ENCODE measurements at places on chromosomes 12 and 14.

- DNase-seq = no peak
These were observed 41.3 kb upstream of the CMKLR1 start for GRCh38 chr12:108380382-108380781.

DNA sequence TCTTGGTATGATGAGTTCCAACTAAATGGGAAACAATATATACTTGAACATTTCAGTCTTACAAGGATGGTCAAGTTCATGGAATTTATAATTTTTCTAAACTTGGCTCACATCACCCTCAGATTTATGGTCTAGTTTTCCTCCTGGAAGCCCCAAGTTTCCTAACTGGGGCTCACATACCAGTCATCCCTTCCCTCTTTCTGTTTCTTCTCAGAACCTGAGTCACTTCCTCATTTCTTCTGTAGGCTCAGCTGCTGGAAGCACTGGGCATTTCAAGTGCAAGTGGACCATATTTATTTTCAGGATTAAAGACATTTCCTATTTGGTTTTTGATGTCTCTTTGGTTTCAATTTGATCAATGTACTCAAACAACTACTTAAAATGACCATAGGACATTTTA is 55.4 kb downstream of the GRIP1 start:
- peak; percentile 62 for DNase-seq

DNA sequence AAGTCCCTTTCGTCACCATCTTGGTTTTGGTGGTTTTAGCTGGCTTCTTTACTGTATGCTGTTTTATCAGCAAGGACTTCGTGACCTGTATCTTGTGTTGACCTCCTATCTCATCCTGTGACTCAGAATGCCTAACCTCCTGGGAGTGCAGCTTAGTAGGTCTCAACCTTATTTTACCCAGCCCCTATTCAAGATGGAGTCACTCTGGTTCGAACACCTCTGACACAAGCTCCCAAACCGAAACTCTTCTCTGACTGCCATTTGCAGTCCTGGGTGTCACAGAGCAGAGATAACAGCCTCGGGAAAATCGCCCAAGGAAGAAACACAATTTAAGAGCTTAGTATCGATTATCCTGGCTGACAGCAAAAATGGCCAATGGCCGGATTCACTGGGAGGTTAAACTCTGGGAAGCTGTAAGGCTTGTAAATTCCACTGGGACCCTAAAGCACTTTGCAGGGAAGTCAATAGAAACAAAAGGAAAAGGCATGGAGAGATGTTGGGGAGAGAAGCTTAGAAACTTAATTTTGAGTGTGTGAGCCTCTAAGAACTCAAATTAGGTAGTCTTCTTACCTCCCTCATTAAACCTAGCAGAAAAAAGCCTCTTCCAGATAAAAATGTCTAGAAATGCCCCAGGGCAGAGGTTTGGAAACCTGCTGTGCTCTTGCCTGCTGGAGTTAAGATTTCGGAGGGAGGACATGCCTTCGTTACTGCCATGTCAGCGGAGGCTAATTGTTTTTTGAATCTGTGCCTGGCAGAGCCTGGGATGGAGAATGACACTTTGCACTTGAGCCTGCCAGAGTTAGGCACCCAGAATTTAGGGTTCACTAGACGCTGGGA is 56.5 kb upstream of the RPH3A start:
- no peak for DNase-seq

DNA sequence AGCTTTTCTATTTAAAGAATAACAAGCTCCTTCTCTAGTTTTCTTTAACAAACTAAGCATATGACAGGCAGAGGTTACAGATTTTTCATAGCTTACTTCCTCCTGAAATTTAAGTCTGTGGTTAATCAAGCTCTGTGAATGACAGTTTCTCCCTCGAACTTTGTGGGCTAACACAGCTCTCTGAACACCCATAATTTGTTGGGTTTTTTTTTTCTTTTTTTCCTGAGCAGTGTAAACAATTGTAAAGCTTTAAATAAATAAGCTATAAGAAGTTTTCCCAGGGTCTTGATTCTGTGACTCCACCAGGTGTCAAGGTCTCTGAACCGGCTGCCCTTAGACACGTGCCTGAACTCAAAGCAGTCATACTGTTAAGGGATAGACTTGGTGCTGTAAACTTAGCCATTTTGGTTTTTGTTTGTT is 128.1 kb upstream of the AMIGO2 start:
- no peak for DNase-seq

DNA sequence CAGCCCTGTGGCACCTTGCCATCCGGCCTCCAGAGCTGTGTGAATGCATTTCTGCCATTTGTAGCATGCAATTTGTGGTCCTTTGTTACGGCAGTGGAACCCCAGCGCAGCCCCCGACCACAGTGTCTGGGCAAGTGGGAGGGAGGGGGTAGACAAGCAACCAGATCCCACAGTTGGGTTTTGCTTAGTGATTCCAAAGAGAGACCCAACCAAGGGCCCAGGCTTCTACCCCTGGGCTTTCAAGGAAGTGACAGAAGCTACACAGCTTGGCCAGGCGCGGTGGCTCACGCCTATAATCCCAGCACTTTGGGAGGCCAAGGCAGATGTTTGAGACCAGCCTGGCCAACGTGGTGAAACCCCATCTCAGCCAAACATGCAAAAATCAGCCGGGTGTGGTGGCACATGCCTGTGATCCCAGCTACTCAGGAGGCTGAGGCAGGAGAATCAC is 17.8 kb downstream of the ZBTB42 start:
- DNase-seq = no peak

DNA sequence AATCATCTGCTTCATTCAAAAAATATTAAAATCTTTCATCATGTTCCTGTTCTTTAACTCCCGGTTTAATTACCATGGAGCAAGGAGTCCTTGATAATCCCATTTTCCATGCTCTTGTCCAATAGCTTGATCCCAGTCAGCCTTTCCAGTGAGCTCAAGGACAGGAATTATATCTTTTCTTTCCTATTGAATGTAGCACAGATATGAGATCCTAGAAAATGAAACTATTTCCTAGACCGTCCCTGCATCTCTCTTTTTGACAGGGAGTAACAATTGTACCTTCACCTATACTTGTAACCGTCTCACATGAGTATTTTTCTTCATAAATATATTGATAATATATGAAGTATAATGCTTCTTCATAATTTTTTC is 35.6 kb downstream of the PIK3C2G start:
- DNase-seq = no peak

GRCh38 chr14:101446387-101446969 is 114.8 kb upstream of the DIO3 start:
- DNase-seq = no peak

DNA sequence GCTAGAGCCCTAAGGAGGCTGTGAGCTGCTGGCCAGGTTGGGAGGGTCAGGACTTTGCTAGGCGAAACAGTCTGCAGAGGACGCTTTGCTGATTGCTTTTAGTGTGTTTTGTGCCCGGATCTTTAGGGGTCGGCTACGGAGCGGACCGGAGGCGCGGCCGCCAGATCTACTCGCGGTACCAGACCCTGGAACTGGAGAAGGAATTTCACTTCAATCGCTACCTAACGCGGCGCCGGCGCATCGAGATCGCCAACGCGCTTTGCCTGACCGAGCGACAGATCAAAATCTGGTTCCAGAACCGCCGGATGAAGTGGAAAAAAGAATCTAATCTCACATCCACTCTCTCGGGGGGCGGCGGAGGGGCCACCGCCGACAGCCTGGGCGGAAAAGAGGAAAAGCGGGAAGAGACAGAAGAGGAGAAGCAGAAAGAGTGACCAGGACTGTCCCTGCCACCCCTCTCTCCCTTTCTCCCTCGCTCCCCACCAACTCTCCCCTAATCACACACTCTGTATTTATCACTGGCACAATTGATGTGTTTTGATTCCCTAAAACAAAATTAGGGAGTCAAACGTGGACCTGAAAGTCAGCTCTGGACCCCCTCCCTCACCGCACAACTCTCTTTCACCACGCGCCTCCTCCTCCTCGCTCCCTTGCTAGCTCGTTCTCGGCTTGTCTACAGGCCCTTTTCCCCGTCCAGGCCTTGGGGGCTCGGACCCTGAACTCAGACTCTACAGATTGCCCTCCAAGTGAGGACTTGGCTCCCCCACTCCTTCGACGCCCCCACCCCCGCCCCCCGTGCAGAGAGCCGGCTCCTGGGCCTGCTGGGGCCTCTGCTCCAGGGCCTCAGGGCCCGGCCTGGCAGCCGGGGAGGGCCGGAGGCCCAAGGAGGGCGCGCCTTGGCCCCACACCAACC is 1.5 kb downstream of the HOXC6 start:
- no peak for DNase-seq

DNA sequence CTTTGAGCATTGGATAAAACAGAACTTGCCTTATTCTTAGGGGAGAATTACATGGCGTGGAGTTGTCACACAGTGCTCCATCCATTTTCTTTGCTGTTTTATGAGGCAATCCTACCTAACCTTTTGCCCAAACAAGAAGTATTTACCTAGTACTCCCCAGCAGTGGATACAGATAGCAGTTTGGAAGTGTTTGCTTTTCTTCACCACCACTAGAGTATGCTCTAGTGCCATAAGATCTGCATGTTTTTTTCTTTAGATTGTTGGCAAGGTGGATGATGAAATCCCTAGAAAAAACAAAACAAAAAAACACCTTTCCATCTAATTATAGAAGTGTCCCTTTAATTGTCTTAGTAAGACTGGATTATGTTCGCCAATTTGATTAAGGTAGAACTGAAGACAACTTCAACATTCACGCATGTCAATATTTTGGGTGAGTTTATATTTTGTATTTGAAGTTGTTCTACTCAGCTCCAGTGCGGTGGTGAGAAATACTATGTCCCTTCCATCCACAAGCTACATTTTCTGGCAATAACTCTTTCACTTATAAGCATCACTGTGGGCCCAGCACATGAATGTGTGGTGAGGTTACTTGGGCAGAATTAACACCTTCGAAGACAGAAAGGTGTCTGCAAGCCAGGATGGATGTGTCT is 23.6 kb upstream of the TMEM260 start:
- peak; percentile 36 for DNase-seq

DNA sequence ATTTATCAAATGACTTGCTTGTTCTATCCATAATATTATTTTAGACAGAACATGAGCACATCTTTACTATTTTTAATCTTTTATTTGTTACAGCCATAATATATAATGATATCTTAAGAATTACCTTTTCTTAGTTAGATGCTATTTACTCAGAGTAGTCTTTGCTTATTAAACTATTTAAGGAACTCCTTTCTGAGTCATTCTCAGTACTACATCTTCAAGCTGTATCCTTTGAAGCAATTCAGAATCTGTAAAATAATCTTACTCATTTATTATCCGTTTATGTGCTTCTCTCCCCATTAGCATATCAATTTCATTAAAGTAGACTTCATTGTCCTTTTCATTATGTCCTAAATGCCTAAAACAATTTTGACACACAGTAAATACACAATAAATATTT is 240.4 kb upstream of the FAR2 start:
- DNase-seq = no peak

- DNase-seq = no peak
These were observed 15.7 kb upstream of the MAPKAPK5 start for GRCh38 chr12:111826316-111826715.
